Stimulated activated CD8-positive, alpha-beta memory T cell treated with anti-CD3 and anti-CD28 coated beads, Interleukin-4, amount 100 ng/mL, for 4 hours (primary cell): ENCODE measurements at places on chromosomes 7 and 10.

- DNase-seq = no peak
These were observed 11.4 kb upstream of the HSPA12A start for GRCh38 chr10:116753759-116754158.

DNA sequence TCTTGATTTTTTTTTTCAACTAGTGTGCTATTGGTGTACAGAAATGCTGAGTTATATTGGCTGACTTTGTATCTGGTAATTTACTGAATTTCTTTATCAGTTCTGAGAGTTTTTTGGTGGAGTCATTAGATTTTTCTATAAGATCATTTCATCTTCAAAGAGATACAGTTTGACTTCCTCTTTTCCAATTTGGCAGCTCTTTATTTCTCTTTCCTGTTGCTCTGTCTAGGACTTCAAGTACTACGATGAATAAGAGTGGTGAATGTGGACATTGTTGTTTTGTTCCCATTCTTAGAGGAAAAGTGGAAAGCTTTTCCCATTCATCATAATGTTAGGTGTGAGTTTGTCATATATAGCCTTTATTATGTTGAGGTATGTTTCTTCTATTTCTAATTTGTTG is 50.2 kb downstream of the LOXL4 start:
- no peak for DNase-seq

DNA sequence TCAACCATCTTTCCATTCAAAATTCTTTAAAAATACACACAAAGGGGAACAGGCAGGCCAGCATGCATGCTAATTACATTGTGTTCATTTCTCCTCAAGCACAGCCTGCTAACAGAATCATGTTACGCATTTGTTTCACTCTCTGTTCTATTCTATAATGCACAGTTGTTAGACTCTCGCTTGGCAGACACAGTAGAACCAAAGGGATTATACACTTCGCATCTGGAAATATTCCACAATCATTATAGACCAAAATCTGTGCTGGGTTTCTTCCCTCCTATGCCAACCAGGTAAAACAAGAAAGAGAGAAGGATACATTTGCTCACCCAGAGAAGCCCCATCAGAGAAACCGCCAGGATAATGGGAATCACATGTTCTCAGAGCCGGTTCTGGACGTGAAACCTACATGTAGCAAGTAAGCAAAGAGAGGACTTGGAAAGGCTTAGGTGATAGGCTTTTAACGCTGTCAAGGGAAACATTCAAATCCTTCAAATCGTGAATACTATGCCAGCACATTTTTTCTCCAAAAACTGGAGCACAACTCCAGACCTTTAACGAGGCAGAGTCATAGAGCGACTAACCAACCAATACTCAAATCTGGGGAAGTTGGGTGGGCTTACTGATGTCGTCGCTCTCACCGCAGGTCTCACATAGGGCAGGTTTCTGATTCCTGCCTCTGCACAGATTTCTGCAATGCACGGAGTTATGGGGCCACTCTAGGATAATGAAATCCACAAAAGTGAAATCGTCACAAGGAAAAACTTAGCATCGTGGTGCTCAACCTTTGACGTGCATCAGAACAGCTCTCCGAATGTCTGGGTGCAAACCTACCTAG is 380.5 kb upstream of the AUTS2 start:
- no peak for DNase-seq

DNA sequence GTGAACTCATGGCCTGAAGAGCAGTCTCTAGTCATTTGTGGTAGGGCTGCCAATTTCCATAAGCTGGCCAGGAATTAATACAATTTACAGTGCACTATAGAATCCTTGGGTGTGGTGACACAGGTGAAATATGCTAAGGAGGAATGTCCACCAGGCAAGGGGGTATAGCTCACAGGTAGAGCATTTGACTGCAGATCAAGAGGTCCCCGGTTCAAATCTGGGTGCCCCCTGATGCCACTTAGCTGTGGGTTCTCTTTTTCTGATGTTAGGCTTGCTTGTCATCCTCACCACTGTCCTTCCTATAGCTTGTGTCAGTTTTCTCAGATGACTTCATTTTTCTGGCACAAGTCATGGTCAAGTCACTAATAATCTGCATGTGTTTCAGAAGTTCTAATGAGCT is 108.7 kb downstream of the ZNF467 start:
- no peak for DNase-seq

GRCh38 chr10:35276889-35277288 is 59.4 kb upstream of the CCNY start:
- no peak for DNase-seq

DNA sequence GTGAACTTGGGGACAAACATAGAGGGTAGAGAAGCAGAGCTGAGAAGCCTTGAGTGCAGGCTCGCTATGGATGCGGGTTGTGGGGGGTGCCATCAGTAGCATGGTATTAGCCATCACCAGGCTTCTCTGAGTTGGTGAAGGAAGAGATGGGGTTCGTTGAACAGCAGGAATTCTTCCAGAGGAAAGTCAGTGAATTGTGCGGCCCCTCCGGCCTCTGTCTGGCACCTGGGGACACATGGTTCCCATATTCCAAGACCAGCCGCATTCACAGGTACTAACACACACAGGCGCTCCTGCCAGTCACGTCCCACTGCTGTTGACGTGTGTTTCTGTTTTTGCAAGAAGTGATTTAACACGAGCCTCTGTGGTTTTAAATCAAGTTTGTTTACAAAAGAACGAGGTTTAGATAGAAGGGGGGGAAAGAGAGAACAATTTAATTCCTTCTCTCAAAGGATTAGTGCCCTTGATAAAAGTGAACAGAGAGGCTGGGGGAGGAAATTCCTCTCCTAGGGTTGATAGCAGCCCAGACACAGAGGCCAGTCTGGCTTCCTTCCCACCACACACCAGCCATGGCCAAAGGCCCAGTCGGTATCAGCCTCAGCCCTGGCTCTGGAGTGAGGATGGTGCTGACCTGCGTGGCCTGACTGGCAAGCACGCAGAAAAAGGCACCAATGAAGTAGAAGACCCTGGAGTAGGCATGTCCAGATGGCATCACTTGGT is 252.6 kb upstream of the IGFBP3 start:
- no peak for DNase-seq

DNA sequence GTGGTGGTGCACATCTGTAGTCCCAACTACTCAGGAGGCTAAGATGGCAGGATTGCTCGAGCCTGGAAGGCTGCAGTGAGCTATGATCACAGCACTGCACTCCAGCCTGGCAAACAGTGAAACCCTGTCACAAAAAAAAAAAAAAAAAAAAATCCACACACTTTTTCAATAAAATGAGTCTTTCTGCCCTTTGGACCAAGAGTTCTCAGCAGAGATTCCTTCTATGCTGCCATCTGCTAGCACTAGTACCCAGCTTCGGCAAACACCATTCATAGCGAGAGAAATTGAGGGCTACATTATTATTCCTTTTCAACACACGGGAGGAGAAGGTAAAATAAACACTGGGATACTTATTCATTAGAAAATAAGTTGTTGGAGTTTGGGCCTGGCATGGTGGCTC is 43.4 kb upstream of the CCDC7 start:
- no peak for DNase-seq

GRCh38 chr10:49058463-49059255 is 56.7 kb downstream of the VSTM4 start:
- DNase-seq = no peak

GRCh38 chr10:132113206-132113605 is 47.5 kb downstream of the JAKMIP3 start:
- DNase-seq = no peak

DNA sequence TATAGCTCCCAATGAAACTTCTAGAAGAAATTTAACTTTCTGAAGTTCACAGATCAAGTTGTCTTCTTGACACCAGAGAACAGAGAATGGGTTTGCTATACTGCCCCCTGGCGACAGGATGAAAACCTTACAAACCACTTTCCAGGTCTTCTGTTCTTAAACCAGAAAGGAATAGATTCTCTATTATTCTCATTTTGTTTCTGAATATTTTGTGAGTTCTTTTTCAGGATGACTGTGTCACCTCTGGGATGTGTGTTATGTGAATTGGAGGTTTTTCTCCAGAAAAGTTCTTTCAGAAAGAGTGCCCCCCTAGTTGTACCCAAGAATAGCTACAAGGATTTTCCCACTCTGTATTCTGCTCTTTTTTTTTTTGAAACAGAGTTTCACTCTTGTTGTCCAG is 6.3 kb downstream of the IFT22 start:
- DNase-seq = no peak

GRCh38 chr7:108408296-108408991 is 47.8 kb downstream of the NRCAM start:
- no peak for DNase-seq

- DNase-seq = no peak
These were observed 258.3 kb downstream of the SNX13 start for GRCh38 chr7:17681965-17682364.

DNA sequence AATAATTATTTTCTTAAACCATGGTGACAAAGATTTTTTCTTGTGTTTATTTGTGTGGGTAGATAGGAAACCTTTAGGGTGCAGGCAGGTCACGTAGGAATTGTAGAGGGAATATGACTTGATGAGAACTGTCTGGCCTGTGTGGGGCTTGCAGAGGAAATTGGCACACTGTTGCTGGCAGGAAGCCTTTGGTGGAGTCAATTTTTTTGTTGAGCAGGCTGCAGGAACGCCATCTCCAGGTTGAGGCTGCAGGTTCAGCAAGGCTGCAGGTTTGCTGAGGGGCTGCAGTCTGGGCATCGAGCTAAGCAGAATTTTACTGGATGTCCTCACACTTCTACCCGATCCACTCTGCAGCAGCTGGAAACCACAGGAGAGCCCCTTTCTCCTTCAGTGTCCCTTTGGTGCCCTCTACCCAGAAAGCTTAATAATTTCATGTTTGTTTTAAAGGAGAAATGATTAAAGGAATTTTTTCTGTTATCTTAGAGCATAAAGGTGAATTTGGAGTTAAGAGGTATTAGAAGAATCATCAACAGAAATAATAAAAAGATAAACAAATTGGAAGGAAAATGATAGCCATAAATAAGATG is 37.0 kb downstream of the TBC1D12 start:
- no peak for DNase-seq

- DNase-seq = no peak
These were observed 45.1 kb upstream of the SGCE start for GRCh38 chr7:94700926-94701554.

DNA sequence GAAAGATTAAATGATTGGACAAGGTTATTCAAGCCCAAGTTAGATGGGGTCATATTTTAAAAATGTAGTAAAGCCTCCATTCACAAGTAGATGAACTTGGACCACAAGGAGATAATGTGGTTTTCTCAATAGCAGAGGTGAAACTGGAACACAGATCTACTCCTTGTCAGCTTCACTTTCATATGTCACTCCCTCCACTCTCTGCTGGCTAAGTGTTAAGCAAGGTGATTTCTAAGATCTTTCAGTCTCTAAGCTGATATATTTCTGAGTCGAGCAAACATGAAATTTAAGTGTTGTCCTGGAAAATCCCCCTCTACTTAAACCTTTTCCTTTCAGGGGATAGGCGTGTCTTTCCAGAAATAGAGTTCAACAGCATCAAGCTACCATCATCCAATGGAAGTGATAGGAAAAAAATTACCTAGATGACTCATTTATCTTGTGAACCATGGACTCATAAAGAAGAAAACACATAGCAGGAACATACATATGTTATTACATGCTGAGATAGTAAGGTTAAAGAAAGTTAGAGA is 275.0 kb downstream of the PTEN start:
- no peak for DNase-seq

DNA sequence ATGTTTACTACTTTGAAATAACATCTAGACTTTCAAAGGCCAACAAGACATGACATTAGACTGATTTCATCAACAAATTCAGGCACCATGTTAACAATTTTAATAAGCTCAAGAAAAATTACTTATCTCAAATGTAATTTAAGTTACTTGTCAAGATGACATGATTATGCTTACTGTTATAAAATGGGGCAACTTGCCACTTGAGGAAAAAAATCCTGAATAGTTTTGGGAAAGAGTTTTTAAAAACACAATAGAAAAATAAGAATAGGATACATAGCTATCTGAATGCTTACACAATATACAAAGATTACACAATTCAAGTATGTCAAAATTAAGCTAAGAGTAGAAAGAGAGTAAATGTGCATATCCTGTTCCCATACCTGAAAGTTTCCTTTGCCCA is 85.4 kb downstream of the RNF32 start:
- no peak for DNase-seq

DNA sequence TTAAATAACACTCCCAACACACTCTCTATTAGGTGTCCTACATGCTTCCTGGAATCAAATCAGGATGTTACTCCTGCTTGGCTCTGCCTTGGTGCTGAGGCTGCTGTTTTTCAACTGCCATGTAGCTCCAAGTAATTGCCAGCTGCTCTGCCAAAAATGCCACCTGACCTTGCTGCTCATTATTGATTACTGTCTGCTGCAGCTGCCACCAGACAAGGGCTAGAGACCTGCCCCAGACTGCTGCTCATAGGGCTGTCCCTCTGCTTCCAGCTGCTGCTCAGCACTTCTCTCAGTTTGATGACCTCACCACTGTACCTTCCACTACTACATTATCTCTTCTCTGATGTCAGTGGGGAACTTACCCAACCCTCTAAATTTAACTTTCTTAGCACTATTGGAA is 102.5 kb downstream of the PCLO start:
- no peak for DNase-seq

DNA sequence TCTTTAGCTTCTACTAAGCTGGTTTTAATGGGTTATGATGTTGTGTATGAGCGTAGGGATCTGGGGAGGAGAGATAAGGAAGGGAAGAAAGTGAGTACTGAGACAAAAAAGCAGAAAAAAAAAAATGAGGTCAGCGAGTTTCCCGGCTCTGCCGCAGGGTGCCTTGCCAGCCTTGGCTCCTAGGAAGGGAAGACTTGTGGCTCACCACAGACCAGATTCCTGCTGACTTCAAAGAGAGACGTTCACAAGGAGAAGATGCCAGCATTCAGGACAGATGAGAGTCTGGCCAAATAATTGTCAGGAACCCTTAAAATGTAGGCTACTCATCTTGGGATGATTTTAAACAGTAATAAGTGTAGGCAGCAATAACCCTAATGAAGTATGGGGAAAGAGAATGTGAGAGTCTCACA is 11.4 kb upstream of the FAS start:
- DNase-seq = no peak

DNA sequence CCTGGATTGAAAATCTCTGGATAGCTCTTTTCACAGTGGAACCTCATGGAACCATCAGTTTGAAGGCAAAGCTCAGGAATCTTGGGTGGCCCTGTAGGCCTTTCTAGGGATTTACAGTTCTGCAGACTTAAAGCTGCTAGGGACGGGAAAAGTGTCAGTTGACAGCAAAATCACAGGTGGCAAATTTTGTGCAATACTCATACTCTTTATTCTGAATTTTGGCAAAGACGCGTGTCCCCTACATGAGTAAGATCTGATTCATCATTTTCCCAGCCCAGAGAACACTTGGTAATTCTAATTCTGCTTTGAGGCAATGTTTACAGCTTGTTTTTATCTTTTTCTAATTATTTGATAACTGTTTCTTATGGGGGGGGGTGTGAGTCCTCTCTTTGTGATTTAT is 3.6 kb downstream of the LRRC17 start:
- no peak for DNase-seq
